ENCODE measurements at places on chromosomes 5 and 9.

DNA sequence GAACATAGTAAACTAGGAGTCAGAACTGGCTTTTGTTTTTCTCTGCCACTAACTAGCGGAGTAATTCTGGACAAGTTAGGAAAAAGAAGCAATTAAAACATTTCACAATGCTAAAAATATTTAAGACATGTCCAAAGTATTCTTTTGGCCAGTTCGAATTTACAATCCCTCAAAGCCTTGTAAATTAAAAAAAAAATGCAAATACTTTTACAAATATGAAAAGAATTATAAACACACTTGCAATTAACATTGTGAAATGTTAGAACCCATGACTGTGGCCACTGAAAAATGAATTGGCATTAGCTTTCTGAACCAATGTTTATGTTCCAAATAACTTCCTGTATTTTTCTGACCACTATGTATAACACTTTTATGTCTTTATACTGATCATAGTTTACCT lies 2.2 kb downstream of the RAD1 start:
- no peak for DNase-seq

DNA sequence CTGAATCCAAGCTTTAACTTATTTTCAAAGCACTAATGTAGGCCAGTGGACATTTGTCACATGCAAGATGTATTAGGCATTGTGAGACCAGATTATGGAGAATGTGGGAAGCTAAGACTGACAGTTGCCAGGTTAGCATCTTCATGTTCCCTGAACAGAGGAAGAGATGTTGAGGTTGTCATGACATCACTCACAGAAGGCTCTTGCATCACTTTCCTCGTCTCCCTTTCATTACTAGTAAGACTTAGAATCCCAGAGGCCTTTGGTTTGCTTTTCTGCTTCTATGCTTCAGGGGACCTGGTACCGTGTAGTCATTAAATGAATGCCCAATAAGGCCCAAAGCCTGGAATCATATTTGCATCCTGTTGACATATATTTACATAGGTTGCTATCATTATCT lies 76.4 kb upstream of the RPS23 start:
- DNase-seq: peak; percentile 33

DNA sequence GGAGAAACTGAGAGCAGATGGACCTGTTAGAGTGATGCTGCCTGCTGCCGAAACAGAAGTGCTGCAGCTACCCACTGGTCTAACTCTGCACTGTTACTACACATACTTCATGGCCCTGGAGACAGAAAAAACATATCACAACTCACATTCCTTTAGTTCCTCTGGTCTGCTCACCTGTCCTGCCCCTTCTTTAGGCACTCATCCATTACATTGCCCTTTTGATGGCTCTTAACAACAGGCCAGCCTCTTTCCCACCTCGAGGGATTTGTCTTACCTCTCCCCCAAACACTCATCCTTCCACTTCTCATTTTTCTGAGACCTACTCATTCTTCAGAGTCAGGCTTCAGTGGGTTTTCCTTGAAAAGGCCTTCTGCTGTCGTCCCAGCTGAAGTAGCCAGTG lies 49.2 kb downstream of the KCTD16 start:
- DNase-seq: no peak

- no peak for DNase-seq
These were observed 334.3 kb downstream of the ICE1 start for GRCh38 chr5:5756762-5757161.

DNA sequence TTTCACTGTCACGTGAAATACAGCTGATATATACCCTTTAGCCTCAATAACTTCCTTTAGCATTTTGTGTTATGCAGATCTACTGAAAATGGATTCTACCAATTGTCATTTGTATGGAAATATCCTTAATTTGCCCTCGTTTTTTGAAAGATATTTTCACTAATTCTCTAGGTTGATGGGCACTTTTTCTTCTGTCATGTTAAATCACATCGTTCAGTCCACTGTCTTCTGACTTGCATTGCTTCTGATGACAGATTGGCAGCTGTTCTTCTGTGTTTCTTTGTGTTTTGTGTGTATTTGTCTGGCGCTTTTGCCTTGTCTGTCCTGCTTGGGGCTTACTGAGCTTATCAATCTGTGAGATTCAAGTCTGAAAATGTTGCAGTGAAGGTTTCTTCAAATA lies 9.7 kb upstream of the CLPTM1L start:
- DNase-seq: no peak

- DNase-seq: no peak
These were observed 161.2 kb downstream of the SNX18 start for GRCh38 chr5:54678737-54679136.

DNA sequence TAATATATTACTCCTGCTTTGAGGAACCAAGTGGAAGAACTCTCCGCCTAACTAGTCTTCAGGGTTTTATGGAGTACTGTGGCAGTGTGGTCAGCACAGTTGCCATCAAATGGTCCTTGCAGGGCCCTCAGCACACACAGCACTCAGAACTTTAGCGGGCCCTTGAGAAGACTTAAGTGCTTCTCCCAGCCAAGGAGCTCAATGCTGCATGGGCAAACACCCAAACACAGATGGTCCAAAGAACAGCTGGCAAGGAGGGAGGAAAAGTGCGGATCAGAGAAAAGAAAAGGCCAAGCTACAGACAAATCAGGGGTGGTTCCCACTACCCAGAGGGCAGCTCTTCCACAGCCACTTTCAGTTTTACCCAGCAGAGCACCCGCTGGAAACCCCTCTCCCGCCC lies 98.6 kb downstream of the SPOCK1 start:
- DNase-seq: no peak

GRCh38 chr9:126335837-126336735 lies 9.5 kb downstream of the MVB12B start:
- no peak for DNase-seq

DNA sequence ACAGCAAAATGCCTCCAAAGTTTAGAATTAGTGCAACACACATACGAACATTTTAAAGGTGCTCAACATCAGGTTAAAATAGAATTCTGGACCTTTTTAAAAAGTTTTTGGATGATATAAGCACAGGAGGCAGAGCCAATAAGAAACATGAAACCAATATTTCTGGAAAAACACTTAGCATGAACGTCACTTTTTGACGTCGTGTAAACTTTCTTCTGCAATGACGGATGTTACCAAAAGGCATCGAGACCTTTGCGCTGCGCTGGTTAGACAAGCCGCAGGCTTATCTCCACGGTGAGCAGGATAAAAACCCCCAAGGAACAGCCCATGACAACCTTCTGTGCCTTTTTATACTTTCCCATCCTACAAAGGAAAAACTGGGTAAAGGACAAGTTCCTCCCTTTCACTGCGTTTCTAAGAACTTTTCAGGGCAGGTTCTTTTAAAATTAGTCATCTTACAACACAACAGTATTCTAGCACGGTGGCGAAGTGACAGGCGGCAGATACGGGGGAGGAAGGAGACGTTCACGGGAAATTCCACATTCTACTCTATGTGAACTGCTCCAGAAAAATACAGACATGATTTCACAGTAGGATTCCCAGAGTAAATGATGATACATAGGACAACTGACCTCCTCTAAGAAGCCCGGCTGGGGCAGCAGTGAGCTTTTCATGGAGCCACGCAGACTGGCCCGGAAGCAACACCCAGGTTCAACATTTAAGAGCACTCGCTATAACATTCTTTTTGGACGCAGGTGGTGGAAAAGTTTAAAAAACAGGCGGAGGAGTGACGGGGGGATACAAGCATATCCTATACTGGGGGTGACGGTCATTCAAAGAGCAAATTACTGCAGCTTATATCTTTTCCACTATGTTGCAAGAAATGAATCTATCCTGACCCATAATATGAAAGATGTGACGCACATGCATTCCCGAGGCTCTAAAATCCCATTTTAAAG lies 52.4 kb downstream of the USP20 start:
- peak; percentile 94 for DNase-seq

DNA sequence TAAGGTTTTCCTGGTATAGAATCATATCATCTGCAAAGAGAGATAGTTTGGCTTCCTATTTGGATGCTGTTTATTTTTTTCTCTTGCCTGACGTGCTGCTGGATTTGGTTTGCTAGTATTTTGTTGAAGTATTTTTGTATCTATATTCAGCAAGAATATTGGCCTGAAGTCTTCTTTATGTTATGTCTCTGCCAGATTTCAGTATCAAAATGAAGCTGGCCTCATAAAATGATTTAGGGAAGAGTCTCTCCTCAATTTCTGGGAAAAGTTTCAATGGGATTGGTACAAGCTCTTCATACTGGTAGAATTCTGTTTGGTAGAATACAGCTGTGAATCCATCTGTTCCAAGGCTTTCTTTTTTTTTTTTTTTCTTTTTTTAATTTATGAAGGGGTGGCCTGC lies 799.0 kb upstream of the TYRP1 start:
- no peak for DNase-seq

DNA sequence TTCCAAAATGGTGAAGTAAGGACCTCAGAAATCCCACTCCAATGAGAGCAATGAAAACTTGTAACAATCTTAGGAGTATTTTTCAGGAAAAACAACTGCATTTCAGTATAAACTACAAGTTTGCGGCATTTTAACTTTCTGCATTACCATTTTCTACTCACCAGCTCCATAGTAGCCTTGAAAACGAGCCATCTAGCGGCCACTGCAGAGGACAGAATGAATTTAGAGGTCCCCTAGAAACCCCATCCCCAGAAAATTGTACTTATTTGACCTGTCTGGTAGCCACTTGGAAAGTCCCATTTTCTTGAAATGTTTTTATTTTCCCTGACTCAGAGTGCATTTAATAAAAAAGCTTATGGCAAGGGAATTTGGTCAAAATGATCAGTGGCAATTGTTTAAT lies 205.4 kb upstream of the ITGA1 start:
- no peak for DNase-seq

- DNase-seq: peak; percentile 50
These were observed at the start of gene CARD19 for GRCh38 chr9:93096131-93096802. TSS of gene CARD19 (plus strand) at chr9:93096217. CDS start at chr9:93096346, 129 bp downstream.

DNA sequence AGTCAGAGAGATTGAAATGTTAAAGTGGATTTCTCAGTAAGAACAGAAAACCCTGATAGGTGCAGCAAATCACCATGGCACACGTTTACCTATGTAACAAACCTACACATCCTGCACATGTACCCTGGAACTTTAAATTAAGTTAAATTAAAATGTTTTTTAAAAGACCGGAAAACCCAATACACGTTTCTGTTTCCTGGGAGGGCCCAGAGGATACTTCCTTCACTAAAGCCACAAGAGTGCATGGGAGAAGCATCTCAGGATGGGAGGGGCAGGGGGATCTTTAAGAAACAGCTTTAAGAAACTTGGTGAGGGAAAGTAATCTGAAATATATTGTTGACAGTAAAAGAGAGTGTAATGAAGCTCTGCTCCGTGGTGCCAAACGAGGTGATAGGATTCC lies 164.7 kb upstream of the PTGER4 start:
- no peak for DNase-seq

- no peak for DNase-seq
These were observed 9.2 kb downstream of the JADE2 start for GRCh38 chr5:134534726-134535110.

DNA sequence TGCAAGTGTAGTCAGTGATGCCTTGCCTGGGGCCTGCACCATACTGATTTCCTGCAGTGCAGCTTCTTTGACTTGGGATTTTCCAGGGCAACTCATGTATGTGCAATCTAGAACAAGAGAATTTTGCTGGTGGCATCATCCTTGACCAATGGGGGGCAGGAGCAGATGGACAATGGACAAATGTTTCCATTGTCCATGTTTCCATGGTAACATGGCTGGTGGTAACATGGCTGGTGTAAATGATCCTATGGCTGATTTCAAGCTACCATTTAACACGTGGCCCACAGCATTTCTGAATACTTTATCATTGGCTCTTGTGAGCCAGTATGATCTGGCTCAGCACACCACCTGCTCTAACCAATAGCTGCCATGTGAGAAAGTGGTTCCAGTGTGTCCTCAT lies 130.1 kb upstream of the OSMR start:
- no peak for DNase-seq

DNA sequence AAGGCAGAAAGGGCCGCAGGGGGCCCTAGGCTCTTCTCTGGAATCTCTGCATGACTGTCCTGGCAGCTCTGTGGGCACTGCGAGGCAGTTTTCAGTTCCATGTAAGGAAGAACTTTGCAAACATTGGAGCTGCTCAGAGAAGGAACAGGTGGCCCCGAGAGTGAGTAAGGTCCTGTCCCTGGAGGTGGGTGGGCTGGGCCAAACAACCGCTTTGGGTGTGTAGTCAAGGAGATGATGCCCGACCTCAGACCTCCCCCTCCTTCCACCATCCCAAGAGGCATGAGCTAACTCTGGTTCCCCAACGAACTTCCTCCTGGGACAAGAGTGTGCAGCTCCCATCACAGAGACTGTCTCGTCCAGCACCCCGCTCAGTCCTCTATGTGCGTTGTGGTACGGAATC lies 20.5 kb downstream of the CSF1R start:
- DNase-seq: peak; percentile 90

- no peak for DNase-seq
These were observed 1.7 kb upstream of the POMT1 start for GRCh38 chr9:131500939-131501541.

GRCh38 chr9:13832446-13832845 lies 481.5 kb downstream of the NFIB start:
- no peak for DNase-seq

DNA sequence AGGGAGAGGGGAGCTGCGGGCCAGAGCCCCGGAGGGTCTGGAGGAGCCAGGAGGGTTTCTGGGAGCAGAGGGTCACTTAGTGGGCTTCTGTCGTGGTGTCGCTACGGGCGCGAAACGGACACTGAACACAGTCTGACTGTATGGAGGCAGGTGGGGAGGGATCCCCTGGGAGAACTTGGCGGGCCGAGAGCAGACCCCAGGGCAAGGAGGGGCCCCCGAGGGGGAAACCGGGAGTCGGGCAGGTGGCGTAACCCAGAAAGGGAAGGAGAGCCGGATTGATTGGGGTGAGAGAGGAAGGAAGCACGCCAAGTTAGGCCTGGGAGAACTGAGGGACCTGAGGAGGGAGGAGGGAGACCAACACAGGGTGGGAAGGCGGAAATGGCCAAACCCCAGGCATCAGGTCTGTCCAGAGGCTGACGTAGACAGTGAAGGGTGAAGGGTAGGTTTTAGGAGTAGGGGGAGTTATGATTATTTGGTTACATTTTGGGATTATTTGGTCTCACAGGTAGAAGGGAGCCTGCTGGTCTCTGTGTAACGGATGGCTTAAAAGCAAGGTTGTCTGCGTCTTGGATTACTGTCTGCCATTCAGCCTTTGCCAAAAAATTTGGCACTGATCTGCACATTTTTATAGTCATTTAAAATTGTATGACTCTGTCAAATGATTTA lies 3.3 kb upstream of the MSMP start:
- no peak for DNase-seq

DNA sequence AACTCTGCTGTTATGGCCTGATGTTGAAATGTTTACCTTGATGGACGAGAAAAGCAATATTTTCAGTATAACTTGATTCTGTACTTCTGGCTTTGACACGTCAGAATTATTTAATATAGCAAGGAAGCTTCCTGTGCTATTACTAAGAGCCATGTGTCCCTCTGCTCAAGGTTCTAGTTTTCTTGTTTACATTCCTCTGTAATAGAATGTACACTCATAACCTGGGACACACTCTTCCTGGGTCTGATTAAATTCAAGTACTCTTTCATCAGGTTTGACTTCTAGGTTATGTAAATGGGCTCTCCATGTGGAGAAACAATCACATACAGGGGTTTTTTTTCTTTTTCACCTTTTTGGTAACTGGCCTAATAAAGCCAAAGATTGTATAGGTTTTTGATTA lies 33.1 kb downstream of the GTF3C4 start:
- DNase-seq: no peak

All from suppressor macrophage treated with lipopolysaccharide for 4 hours (primary cell).